Cortex of kidney (tissue), 1 donor: ENCODE measurements at places on chromosomes 4 and X.

- no peak for DNase-seq
Observed at GRCh38 chr4:164060456-164060855, 566.0 kb downstream of the TMA16 start.

GRCh38 chrX:30364229-30364628 is 55.0 kb upstream of the NR0B1 start:
- DNase-seq: no peak

- no peak for DNase-seq
Observed at GRCh38 chrX:105754286-105754964, 67.9 kb upstream of the NRK start.

GRCh38 chr4:21742326-21742725 is 206.2 kb downstream of the KCNIP4 start:
- no peak for DNase-seq

DNA sequence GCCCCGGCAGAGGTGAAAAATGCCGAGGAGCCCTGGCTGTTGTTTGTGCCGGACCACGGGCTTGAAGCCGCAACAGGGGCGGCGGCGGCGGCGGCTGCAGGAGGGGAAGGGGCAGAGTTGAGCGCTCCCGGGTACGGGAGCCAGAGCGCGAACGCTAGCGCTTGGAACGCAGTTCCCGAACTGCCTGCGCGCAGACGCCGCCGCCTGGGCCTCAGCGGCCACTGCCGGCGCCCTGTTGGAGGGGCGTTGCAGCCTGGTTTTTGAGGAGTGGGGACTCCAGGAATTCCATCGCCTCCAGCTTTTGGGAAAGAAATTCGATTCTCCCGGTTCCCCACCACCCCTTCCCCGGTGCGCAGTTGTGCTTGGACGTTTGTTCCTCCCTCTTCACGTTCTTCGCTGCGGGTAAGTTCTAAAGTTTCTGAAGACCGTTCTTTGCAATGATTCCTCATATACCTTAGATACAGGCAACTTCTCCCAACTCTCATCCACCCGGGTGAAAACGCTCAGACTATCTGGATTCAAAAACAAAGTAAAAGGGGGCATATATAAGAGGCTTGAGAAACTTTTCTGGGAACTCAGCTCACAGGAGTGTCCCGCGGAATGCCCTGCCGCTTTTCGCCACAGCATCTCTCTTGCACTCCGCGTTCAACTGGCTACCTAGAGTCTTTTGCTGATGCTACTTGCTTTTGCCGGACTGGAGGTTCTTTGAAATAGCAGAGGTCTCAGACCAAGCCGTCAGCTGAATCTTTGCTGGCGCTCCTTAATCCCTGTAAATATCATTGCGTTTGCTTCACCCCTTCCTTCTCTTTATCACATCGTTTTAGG is 1.0 kb downstream of the FAT4 start:
- no peak for DNase-seq

GRCh38 chrX:905848-906566 is 275.4 kb downstream of the SHOX start:
- DNase-seq: no peak

- DNase-seq: no peak
Observed at GRCh38 chr4:131001371-131001770, 1905.4 kb downstream of the C4orf33 start.

- DNase-seq: no peak
Observed at GRCh38 chrX:78945186-78945912, at the start of gene P2RY10. P2RY10 (plus strand) TSS chrX:78945391; CDS start chrX:78960521, 15,130 bp downstream.

GRCh38 chrX:40326186-40326965 is 228.6 kb upstream of the BCOR start:
- no peak for DNase-seq

DNA sequence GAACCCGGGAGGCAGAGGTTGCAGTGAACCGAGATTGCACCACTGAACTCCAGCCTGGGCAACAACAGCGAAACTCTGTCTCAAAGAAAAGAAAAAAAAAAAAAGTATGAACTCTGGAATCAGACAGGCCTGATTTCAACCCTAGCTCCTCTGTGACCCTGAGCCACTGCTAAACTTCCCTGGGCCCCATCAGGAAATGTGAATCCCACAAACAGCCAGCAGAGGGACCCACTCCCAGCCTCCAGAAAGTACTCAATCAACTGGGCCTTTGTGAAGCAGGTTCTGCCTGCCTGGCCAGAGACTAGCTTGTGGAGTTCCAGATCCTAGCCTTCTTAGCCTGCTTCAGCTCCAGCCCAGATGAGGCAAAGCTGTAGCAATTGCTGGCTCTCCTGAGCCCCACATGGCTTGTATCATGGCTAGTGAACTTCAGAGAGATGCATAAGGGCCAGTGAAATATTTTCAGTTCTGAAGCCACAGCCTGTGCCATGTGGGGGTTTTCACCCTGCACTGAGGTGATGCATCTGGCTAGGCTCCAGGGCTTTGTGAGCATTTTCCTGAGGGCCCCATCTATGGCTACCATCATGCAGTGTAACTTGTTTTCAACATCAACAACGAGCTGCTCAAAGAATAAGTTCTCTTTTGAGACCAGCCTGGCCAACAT is 7.2 kb upstream of the IDS start:
- DNase-seq: no peak

- DNase-seq: no peak
Observed at GRCh38 chr4:120926358-120927025, 4.0 kb upstream of the PRDM5 start.

- no peak for DNase-seq
Observed at GRCh38 chr4:83276299-83277040, 8.1 kb downstream of the COQ2 start.

- DNase-seq: no peak
Observed at GRCh38 chr4:47913861-47914219, 543 bp downstream of the NFXL1 start.

GRCh38 chr4:104571341-104571740 is 76.6 kb upstream of the CXXC4 start:
- DNase-seq: no peak

- DNase-seq: no peak
Observed at GRCh38 chrX:45765767-45766166, 565.1 kb upstream of the DIPK2B start.

DNA sequence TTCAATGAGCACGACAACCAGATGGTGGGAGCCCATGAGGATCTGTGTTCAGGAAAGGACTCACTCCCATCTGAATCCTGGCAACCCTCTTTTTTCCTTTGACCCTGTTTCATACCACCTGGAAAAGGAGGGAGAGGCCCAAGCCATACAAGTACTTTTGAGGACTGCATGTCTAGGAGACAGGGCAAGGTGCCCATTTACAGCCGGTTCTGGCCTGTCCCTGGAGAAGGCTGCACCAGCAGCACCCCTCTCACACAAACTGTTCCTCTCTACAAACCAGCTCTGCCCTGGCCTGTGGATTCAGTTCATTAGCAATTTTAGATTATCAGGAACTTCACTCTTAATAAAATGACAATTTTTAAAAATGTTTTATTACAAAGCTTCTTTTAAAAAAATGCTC is 57.5 kb downstream of the HADH start:
- no peak for DNase-seq

DNA sequence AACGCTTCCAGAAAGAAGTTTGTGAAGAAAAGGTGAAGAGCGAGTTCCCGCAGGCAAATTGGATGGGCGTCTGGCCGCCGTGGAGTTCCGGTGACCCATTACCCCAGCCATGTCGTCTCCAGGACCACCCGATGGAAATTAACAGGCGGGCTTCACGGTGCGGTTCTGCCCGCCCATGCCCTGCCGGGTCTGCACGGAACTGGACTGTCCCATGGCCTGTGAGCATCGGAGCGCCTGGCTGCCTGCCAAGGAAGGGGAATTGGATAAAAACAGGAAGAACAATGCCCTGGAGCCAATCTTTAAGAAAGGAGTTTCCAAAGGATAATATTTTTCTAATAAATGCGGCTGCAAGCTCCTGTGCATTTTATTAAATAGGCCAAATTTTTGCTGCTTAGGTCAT is 319.8 kb upstream of the SLC7A11 start:
- DNase-seq: no peak

DNA sequence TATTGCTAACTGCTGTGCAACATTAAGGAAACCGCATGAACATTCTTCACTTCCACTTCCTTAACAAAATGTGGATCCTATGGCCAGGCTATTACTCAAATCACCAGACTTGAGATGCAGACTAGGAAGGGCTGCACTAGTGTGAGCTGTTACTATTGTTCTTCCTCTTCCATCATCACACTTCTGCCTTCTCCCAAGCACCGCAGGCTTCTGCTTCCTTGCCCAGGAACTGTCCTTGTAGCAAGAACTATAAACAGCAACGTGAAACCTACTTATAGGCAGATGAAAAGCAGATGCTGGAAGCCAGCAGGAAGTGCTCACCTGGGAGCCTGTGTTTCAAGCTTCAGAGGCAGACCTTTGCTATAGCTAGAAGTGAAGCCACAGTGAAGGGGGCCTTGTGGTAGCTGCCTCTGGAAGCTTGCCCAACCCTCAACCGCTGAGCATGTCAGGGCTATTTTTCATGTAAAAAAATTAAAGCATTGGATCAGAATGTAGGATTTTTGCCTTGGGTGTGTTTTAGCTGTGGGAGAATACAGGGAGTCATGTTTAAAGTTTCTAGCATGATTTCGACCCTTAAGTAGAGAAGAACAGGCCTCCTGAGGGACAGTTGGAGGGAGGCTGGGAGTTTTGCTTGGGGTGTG is 43.9 kb downstream of the CLNK start:
- DNase-seq: no peak

DNA sequence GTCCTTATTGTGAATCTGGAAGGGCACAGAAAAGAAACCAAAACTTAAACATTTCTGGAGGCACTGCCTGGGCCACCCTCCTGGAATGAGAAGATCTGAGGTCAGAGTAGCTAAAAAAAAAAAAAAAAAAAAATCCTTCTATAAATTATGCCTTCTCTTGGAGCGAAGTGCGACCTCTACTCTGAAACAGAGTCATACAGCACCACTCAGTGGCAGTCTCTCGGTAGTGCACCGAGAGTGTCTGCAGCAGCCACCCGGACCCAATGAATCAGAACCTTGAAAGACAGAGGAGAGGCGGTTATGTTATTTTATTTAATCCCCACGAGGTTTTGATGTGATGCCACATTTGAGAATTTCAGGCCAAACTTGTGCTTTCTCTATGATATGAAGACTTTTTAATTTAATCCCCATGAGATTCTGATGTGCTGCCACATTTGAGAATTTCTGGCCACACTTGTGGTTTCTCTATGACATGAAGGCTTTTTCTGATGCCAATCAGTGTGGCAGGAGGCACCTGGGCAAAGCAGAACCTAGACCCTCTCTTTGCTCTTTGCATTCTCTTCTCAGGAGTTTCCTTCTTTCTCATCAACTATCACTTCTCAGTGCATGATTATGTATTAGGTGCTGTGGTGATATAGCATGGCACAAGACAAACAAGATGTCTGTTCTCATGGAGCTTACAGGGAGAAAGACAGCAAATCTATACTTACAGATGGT is 5.6 kb upstream of the CT47C1 start:
- no peak for DNase-seq

GRCh38 chr4:138045036-138045435 is 197.1 kb downstream of the SLC7A11 start:
- DNase-seq: no peak

DNA sequence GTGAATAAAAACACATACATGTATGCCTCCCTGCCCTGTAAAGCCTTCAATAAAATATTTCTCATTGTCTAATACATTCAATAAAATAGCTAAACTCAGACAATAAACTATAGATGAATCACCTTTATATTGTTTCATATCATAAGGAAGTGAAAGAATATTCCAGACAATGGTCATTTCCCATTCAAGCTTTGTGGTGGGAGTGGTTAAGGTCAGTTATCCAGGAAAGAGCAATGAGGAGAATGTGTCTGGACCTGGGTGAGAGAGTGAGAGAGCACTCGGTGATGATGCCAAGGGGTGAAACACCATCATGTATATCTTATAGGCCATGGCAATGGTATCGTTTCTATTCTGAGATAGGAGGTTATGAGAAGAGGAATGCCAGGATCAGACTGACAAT is 197.8 kb downstream of the PDHA2 start:
- no peak for DNase-seq

DNA sequence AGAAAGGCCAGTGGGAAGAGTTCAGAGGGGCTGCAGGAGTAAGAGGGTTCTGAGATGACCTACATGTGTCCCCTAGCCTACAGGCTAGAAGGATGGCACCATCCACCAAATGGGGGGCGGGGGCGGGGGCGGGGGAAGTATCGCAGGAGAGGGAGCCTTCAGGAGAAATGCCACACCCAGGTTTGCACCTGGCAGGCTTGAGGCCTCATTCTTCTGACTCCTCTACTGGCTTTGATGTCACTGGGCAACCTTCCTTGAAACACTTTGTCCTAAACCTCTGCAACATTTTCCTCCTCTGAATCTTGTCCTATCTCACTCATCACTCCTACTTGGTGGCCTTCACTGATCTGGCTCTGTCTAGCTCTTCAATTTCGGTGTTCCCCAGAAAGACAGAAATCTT is 24.0 kb downstream of the CD99L2 start:
- DNase-seq: no peak
